K562 (cell line): ENCODE measurements at places on chromosomes 7 and 10.

GRCh38 chr7:50805447-50806125, 22.9 kb upstream of the GRB10 start:
- DNase-seq, result peak; percentile 4

- DNase-seq, result peak; percentile 54
Measured at GRCh38 chr10:6843481-6843881, 263.4 kb upstream of the PRKCQ start.

DNA sequence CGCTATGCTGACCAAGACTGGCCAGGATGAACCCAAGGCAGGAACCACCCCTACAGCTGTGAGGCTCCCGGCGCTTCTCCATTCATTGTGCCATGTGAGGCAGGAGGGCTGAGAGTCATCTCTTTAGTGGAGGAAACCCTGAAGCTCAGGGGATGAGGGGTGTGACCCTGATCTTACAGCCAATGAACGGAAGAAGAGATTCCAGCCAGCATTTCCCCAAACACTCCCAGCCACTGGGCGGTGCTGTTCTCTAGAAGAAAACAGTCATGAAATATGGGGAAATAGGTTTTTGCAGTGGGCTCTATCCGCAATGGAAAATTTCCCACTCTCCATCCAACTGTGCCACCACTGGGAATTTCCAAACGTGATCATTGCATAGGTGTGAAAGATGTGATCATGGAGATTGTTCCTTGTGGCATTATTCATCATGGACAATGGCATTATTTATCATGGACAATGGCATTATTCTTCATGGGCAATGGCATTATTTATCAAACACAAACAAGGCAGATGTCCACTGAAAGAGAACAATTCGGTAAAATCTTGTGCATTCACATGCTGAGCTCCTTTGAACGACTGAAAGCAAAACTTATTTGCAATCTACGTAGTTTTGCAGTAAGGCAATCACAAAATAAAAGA, 14.0 kb upstream of the SLC18A2 start:
- peak; percentile 59 for DNase-seq

- DNase-seq, result no peak
Measured at GRCh38 chr7:136062625-136063325, 85.6 kb upstream of the MTPN start.

DNA sequence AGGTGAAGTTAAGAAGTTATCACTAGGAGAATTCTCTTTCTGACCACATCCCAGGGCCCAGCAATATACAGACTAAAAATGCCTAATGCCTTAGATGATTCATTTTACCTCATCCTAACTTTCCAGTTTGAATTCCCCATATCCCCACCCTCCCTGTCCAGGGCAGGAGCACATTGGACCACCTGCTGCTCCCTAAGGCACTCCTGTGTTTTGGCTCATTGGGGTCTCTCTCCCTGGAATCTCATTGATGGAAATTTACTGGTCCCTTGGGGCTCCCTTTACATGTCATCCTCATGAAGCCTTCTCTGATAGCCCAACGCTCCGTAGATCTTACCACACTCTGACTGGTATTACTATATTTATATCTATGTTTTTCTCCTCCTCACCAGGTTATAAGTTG, 2.7 kb downstream of the IL2RA start:
- DNase-seq, result no peak
